HFFc6 (cell line): ENCODE measurements at places on chromosomes 16 and 17. TPM values are rescaled to one million over a fixed set of nuclear protein-coding genes. Genes with fewer than 3 reads are reported as not detected.

Gene ADAP2
- 0.10 to 0.61 TPM (median 0.33 TPM) in 3 replicates for total RNA-seq

Gene EVPLL
- not detected in 3 replicates for total RNA-seq

Gene TNS4
- 0.07 to 0.17 TPM in 2 of 3 replicates, not detected in the other for total RNA-seq

Gene TRIM16
- total RNA-seq = 15.8 to 28.4 TPM (median 21.2 TPM) in 3 replicates

Gene SLC5A2
- total RNA-seq = 0.21 TPM in 1 of 3 replicates, not detected in the others

Gene DHX40
- 26.8 to 30.7 TPM (median 29.2 TPM) in 3 replicates for total RNA-seq

Gene SLC22A31
- not detected in 3 replicates for total RNA-seq

GRCh38 chr17:75238684-75239191, 22.7 kb downstream of the GGA3 start:
- peak; percentile 55 for DNase-seq

DNA sequence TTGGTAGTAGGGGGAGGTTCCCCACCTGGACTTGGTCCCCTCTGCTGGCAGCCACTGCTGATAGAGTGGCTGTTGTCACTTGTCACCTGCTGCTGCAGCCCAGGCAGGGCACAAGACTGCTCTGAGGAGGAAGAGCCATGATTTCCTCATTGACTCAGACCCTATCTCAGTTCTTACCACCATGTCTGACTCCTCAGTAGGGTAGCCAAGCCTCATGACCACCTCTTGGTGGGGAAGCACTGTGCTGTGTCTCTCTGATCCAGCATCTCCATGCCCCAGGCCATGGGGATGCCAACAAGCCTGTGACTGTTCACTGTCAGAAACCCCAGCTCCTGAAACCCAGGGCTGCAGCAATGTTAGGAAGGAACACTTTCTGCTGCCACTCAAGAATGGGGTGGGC, 173.0 kb downstream of the WSCD1 start:
- DNase-seq = no peak

DNA sequence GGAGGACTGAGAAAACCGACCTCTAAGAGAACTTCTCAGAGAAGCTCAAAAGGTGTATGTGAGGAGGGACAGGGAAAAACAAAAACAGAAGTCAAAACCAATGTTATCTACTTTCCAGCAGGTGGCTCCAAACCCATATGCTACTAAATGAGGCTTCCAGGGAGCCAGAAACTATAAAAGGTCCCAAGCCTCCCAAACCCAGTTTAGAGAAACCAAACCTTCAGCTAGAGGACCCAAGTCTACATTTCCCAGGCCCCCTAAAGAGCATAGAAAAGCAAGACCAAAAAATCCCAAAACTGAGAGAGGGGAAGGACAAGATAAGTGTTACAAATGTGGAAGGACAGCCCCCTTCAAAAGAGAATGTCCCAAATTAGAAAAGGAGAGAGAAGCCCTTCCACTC, 3.7 kb downstream of the HPR start:
- DNase-seq = peak; percentile 25

DNA sequence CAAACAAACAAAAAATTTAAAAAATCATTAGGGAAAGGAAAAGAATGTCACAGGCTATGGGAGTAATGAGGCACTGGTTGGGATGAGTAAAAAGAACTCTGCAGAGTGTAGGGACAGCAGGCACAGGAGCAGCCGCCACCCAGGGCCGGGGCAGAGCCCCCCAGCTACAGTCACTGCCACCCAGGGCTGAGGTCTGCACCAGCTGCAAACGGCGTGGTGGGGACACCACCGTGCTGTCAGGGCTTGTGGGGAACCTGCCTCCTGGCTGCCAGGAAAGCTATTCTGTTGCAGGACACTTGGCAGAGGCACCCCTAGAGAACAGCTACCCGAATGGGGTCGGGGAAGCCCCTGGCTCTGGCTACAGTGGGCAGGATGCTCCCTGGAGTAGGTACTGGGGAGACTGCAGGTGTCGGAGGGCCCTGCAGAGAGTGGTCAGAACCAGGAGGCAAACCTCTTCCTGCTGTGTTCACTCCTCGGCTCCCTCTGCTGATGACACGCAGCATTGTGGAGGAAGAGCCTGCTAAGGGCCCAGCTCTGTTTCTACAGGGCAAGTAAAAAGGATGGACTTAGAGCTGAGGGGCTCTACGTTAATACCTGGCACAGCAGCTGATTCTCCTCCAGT, 32.3 kb upstream of the CAPN15 start:
- peak; percentile 29 for DNase-seq

DNA sequence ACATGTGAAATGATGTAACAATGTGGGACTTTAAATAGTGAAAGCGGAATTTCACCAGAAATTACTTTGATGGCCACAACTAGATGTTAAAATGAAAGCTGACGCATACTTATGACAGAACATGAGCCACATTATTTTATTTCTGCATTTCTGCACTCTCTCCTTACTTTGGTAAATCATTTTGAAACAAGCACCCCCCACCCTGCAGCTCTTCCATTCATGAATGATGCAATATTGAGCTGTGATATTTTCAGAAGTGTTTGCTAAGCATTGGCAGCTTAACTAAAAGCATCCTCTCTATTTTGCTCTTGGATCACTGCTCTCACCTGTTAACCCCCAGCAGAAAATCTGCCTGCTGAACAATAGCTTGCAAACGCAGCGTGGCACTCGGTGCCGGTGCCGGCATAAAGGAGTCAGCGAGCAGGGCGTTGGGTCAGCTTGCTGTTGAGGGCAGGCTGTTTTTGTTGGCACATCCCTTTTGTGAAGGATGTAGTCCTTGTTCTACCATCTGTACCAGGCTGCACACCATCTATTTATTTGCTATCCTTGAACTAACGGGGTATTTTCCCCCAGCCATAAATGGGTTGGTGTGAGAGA, 30.8 kb upstream of the CBLN1 start:
- no peak for DNase-seq

- DNase-seq = no peak
These were observed 31.9 kb downstream of the ARHGAP23 start for GRCh38 chr17:38460082-38460715.

DNA sequence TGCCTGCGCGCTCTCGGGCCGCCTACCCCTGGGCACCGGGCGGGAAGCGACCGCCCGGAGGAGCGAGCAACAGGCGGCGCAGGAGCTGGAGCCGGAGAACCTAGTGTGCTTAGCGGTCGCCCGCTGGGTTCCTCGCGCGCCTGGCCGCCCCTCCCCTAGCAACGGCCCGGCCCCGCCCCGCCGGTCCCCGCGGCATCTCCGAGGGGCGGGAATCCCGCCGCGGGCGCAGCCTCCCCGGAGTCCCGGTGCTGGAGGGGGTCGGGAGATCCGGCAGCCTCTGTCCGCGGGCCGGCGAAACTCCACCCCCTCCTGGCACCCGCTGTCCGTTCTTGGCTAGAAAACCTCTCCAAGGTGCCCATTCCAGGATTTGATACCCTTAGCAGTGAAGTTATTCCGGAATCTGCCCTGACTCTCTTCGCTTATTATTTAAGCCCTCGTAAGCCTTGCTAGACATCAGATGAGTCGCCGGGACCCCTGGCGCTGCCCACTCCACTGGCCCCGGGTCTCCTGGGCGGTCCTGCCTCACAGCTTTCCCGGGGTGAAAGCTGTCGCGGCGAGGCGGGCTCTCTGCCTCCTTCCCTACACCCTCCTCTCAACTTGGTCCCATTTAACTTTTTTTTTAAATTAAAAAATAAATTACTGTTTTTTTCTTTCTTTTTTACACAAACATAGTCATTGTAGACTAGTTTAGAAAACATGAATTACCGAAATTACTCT, at the start of gene RPRML:
Gene RPRML, minus strand, starts transcription at position 107 of the 717 bp plus-strand sequence. CDS start 246 bp downstream, outside the sequence.
- no peak for DNase-seq

- no peak for DNase-seq
These were observed 3.4 kb upstream of the SEPHS2 start for GRCh38 chr16:30449116-30449435.
